ENCODE measurements at places on chromosomes 5 and 9. TPM values are rescaled to one million over a fixed set of nuclear protein-coding genes. Genes with fewer than 3 reads are reported as not detected.

Gene UNC13B
- total RNA-seq = 33.4 TPM

Gene SKIC3
- total RNA-seq = 71.7 TPM

Gene SLC34A1
- not detected for total RNA-seq

Gene PRDM9
- total RNA-seq = not detected

Gene IL13
- not detected for total RNA-seq

Gene NMRK1
- 36.1 TPM for total RNA-seq

Gene RMRP
- 15,158 TPM for total RNA-seq

Gene NAIP
- total RNA-seq = 5.4 TPM
